HS-5 (cell line): ENCODE measurements at places on chromosomes 2 and 18.

DNA sequence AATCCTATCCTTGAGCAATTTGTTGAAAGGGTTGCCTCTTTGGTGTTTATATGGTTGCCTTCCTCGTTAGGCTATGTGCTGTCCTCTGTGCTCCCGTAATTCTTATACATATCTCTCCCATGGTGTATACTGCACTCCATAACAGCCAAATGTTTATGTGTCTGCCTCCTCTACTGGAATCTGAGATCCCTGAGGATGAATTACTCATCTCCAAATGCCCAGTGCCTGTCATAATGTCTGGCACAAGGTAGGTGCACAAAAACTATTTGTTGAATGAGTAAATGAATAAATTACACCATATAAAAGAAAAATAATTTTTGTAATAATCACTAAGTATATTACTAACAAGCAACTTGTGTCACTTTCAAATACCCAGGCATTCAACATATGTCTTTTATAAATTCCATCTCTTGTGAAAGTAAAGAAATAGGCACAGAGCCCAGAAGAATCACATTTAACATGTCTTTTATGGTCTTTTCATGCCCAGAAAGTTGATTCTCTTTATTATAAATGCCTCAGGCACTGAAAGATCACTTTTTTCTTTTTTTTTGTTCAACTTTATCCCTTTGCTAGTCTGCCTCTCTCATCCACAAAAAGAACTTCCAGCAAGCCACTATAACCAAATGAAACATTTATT is 164.9 kb downstream of the CCDC148 start:
- DNase-seq, result no peak

GRCh38 chr18:5868218-5868854 is 27.0 kb downstream of the TMEM200C start:
- DNase-seq, result peak; percentile 53

GRCh38 chr2:235654103-235654813 is 160.4 kb downstream of the AGAP1 start:
- DNase-seq, result no peak

DNA sequence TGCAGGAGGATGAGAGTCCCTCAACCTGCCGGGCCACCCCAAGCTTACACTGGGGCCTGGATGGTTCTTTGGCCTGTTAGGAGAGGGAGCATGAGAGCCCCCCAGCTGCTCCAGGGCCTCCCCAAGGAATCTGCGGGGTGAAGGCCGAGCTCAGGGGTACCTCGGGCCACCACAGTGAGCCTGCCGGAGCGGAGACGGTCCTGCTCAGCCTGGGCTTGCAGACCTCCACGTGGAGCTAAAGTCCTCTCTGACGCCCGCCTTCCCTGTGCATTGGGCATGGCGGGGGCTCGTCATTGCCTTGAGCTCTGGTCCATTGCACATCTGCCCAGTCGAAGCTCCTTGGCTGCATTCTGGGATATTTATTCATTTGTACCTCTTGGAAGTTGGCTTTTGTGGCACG is 62.7 kb downstream of the ASB1 start:
- DNase-seq, result no peak

GRCh38 chr18:72091369-72091768 is 452.8 kb downstream of the CBLN2 start:
- no peak for DNase-seq

DNA sequence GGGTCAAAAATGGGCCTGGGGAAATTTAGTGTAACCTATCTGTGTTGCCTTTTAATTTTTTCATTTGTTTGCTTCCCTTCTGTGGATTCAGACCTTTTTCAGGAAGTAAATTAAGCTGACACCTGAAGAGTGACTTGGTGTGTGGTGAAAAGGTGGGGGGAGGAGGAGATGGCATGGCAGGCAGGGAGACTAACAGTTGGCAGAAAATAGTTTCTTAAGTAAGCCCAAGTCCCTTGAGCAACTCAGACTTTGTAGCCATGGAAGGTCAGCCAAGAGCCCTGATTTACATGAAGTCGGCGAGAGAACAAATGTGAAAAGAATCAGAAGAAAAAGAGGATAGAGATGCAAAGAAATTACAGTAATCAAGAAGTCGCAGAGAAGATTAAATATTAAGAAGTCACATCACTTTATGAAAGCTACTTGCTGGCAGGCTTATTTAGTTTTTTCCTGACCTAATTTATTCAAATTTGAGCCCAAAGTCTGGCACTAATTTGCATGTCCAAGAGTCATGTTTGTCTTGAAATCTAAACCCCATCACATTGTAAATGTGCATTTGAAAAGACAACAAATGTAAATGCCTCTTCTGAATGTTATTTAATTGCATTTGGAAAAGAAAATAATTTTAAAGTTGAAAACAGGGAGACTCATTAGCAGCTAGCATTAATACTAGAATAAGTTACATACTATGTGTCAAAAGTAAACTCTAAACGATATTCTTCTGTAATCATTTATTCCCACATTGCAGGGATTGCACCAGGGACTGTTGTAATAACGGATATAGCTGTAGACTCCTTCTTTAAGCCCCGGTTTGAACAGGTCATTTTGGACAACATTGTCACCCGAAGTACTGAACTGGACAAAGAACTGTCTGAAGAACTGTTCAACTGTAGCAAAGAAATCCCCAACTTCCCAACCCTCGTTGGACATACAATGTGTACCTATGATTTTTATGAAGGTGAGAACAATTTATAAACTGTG is 19.3 kb downstream of the UPP2 start:
- no peak for DNase-seq

DNA sequence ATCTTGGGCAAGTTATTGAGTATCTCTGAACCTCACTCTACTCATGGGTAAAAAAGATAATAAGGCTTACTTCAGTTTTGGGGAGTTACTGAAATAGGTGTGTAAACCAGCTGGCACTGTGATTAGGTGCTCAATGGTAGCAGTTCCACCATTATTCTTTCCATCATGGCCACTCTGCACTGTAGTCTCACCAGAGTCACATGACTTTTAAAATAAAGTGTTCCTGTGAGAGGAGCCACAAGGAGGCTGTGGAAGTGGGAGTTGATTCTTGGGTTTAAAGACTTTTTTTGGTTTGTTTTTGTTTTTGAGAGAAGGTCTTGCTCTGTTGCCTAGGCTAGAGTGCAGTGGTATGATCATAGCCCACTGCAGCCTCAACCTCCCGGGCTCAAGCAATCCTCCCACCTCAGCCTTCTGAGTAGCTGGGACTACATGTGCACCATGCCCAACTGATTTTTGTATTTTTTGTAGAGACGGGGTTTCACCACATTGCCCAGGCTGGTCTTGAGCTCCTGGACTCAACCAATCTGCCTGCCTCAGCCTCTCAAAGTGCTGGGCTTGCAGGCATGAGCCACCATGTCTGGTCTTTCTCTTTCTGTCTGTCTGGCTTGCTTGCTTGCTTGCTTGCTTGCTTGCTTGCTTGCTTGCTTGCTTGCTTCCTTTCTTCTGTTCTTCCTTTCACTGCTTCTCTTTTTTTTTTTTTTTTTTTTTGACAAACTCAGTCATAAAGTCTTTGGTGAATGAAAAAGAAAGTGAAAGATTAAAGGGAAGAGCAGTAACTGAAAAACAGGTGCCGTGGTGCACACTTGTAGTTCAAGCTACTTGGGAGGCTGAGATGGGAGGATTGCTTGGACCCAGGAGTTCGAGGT is 21.2 kb upstream of the ACVR1 start:
- no peak for DNase-seq
